Cerebellar cortex (tissue), 1 donor: ENCODE measurements at places on chromosomes 2 and 18.
A peak's percentile ranks its signal among the peaks of the same experiment; 100 is the strongest.

GRCh38 chr2:145800151-145801091, 1280.5 kb upstream of the ZEB2 start:
- no peak for DNase-seq

DNA sequence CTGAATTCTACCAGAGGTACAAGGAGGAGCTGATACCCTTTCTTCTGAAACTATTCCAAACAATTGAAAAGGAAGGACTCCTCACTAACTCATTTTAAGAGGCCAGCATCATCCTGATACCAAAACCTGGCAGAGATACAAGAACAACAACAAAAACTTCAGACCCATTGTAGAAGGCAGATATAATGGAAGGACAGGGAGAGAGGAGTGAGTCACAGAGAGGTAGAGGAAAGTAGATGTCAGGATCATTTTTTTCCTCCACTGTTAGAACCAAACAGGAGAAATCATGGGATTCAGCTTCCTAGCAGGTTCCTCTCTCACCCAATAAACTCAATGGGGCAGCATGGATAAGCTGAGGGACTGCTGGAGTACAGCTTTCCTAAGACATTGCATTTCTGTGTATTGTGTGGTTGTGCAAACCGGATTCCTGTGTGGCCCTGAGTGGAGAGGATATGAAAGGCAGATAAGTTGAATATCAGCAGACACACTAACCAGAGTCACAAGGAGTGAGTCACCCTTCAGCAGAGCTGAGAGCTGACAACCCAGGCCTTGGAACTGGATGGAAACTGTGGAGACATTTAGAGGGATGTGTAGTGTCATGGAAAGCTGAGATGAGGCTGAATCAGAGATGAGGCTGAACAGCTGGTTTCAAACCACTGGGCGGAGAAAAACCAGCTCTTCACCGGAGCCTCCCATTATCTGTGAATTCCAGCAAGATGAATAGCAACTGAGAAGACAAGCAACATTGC, 60.9 kb upstream of the MMADHC start:
- DNase-seq: peak; percentile 78

DNA sequence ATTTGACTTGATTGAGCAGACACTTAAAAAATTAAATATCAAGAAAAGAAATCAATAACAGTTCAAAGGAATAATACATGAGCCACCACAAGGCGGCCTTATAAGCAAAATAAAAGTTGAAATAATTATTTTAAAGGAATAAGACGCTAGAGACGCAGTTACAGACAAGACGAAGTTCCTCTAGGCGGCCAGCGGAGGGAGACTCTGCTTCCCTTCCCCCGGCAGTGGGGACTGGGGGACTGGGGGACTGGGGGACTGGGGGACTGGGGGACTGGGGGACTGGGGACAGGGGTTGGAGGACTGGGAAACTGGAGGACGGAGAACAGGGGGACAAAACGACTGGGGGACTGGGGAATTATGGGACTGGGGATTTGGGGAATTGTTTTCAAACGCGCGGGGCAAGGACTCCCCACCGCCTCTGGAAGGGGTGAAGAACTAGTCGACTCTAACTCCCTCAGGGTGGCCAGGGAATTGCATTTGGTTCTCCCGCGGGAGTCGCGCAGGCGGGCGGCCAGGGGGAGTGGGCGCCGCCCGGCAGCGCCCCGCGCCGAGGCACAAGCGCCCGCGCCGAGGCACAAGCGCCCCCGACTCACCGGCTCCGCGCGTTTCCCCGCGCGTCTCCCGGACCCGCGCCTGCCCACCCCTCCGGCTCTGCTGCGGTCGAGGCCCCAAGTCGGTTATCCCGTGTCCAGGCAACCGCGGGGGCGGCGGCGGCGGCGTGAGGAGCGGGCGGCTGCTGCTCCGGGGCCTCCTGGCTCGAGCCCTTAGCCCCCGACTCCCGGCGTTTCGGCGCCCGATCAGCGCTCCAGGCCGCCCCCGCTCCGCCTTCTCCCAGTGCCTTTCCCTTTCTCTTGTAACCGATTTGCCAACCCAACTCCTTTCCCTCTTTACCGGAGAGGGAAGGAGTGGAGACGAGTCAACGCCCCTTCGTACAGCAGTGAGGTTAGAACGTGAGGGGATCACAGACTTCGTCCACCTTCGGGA, at the start of gene CCDC178:
CCDC178 (minus strand) TSS at position 662 of the 984 bp plus-strand sequence. CDS start 28,633 bp downstream, outside the sequence.
- peak; percentile 13 for DNase-seq

GRCh38 chr2:132415915-132416722, 486 bp upstream of the GPR39 start:
- no peak for DNase-seq

DNA sequence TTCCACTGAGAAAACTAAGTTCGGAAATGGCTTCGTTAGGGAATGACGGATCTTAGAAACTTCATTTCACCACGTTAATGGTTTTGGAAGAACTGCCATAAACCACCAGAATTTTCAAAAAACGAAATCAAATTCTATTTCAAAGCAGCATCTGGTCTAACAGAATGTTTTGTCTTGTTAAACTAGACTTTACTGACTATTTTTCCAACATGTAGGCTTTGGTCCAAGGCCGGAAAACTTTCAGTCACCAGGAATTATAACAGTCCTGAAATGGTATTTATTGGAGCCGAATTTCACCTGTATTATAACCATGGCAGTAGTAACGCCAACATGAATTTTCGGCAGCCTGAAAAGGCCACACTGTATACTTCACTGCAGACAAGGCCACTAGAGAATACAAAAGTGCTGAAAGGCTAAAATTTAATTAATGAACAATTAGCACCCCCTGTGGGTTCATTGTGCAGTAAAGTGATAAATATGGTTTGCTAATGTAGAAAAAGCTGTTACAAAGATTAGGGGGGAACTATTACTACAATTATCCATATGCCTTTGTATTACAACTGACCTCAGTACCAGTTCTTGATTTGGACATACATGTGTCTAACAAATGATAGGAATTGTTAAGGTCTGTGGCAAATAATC, 116.4 kb downstream of the ZNF521 start:
- no peak for DNase-seq

DNA sequence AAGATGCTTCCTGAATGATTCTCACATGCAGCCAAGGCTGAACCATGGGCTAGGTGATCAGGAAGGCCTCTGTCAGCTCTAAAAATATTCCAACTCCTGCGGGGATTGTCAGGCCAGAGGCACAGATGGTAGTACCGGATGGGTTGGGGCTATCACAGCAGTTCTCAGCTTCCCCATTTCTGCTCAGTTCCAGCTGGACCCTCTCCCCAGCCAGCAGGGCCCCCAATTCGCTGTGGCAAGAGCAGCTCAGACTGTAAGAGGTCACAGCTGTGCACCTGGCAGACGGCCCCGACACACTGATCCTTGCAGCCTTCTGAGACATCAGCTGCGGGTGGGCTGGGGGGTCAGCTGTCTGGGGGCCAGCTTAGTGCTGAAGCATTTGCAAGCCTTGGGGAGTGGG, 43.6 kb upstream of the TCF7L1 start:
- DNase-seq: peak; percentile 59

DNA sequence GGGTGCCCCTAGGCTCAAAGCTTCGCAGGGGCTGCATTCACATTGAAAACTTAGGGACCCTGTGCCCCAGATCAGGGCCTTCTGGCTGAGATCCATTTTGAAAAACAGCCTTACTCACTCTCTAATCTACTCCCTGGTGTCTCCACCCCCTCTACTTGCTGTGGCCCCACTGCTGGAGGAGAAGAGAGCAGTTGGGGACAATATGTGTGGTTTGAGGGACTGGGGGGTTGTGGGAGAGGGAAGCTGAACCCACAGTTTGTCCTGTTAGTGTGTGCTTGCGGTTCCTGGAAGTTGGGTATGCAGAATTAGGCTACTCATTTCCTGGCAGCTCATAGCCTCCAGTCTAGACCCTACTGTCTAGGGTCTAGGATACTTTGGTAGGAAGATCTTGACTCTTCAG, 211.4 kb downstream of the PRKCE start:
- no peak for DNase-seq

GRCh38 chr2:175326801-175327200, 145.3 kb upstream of the ATP5MC3 start:
- DNase-seq: no peak

GRCh38 chr2:39115556-39115955, 5.3 kb downstream of the SOS1 start:
- no peak for DNase-seq

GRCh38 chr2:207180741-207181140, 15.0 kb upstream of the KLF7 start:
- no peak for DNase-seq

DNA sequence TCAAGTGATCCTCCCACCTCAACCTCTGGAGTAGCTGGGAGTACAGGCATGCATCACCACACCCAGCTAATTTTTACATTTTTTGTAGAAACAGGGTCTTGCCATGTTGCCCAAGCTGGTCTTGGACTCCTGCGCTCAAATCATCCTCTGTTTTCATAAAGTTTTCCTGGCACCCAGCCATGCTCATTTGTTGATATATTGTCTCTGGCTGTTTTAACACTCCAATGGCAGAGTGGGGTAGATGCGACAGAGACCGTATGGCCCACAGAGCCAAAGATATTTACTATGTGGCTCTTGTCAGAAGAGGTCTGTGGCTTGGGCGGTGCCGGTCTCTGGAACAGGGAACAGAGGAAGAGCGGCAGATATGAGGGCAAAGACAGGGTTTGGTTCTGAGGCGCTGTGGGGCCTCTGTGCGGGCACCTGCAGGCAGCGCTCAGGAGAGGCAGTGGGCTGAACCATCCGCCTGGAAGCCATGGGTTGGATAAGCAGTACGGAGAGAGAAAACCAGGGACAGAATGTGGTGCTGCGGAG, 50.2 kb downstream of the CENPO start:
- DNase-seq: no peak

GRCh38 chr2:56014046-56014730, 90.6 kb upstream of the EFEMP1 start:
- no peak for DNase-seq

DNA sequence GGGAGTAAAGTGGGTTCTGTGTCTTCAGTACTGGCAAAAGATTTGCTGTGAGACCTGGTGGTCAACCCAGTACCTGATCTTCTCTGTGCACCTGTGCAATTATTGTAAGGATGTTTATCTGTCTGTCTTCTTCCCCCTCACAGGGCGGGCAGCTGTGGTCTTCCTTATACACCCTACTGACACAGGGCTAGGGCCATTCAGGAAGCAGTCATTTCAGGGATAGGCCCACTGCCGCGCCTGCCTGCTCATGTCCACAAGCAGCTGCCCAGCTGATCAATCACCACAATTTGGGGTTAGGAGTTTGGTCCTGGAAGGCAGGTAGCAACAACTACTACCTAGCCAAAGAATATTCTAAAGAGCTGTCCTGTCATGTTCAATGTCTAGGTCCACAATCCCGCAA, 1.2 kb upstream of the CNNM4 start:
- no peak for DNase-seq

GRCh38 chr2:207012461-207012860, 73.1 kb downstream of the CPO start:
- DNase-seq: no peak

- DNase-seq: no peak
Observed at GRCh38 chr2:55932843-55933242, 9.3 kb upstream of the EFEMP1 start.

DNA sequence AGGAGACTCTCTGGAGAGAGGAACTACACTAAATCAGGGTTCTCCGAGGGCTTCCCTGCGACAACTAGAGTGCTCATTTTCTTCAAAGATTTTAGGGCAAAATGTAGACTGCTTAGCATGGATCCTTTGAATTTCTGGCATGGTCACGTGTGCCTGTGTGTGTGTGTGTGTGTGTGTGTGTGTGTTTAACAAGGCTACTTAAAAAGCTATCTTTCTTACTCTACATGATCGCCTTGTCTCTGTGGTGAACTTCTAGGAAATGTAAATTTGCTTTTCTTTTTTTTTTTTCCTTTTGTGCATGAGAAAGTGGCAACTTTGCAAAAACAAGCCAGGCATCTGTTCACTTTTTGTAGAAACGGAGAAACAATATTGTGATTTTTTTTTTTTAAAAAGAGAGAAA, 43.9 kb downstream of the SOX11 start:
- no peak for DNase-seq

DNA sequence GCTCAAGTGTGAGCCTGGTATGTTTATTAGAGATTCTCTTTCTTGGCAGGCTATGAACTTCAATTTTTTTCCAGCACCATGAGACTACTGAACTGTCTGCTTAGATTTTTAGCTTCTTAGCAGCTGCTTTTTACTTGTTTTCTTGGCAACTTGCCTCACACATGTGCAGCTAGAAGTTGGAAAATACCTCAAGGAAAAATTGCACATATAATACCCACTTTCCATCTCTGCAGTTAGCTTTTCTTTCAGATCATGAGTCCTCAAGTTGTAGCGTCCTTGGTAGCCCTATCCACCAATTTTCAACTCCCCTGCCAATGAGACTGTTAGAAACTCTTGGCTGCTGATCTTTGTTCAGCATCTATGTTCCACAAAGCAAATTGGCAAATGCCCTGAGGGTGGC, 302.1 kb downstream of the HRH4 start:
- DNase-seq: no peak

DNA sequence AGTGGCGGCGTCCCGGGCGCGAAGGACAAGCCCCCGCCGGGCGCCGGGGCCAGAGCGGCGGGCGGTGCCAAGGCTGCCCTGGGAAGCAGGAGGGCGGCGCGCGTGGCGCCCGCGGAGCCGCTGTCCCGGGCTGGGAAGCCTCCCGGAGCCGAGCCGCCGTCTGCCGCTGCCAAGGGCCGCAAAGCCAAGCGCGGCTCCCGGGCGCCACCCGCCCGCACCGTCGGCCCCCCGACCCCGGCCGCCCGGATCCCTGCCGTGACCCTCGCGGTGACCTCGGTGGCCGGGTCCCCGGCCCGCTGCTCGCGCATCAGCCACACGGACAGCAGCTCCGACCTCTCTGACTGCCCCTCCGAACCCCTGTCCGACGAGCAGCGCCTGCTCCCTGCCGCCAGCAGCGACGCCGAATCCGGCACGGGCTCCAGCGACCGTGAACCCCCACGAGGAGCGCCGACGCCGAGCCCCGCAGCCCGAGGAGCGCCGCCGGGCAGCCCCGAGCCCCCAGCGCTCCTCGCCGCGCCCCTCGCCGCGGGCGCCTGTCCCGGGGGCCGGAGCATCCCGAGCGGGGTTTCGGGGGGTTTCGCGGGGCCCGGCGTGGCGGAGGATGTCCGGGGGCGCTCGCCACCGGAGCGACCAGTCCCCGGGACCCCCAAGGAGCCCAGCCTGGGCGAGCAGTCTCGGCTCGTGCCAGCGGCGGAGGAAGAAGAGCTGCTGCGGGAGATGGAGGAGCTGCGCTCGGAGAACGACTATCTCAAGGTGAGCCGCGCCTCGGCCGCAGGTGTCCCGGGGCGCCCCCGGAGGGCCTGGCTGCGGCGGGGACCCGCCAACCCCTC, 820 bp downstream of the MTCL1 start:
- DNase-seq: no peak

DNA sequence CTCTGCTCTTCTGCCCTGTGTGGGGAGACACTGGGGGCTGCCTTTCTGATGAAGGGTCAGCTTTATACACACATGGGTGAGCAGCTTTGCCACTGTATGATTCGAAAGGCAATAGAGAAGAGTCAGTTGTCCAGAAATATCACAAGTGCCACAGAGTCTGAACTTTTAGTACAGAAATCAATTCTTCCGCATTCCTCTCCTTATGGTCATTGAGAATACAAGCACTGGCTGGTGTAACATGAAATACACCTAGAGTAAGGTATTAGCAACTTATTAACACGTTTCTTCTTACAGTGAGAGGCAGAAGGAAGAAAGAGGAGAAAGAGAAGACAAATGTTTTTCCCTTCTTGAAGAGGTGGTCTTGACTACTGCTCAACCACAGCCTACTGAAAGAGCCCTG, 579.2 kb downstream of the ZEB2 start:
- no peak for DNase-seq

GRCh38 chr18:9097349-9097748, 5.2 kb upstream of the NDUFV2 start:
- no peak for DNase-seq
